ENCODE measurements at places on chromosomes 1 and 21.

- DNase-seq: peak; percentile 57
Measured at GRCh38 chr1:160830321-160831153, 32.1 kb downstream of the CD244 start.

DNA sequence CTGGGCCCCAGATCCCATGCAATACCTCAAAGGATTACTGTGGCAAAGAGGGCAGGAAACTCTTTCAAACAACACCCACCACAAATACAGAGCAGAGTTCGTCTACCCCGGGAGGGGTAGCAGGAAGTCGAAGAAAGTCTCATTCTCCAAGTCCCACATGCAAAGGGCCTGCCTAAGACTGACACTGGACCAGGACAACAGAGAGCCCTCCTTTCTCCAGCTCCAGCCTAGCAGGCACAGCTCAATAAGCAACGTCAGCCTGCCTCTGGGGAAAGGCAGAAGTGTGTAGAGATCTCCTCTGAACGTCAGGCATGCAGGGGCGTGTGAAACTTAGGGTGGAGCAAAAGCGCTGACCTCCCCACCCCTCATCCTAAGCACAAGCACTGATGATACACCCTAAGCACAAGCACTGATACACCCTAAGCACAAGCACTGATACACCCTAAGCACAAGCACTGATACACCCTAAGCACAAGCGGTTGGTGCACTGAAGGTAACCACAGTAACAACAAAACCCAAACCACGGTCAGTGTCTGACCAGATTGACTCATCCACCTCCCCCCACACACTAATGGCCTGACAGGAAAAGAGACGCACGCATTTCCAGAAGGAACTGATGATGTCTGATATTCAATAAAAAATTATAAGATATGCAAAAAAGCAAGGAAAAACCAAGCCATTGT, 1.3 kb downstream of the KRTAP12-3 start:
- no peak for DNase-seq

GRCh38 chr1:20660847-20661206, 342 bp downstream of the DDOST start:
- DNase-seq: no peak

DNA sequence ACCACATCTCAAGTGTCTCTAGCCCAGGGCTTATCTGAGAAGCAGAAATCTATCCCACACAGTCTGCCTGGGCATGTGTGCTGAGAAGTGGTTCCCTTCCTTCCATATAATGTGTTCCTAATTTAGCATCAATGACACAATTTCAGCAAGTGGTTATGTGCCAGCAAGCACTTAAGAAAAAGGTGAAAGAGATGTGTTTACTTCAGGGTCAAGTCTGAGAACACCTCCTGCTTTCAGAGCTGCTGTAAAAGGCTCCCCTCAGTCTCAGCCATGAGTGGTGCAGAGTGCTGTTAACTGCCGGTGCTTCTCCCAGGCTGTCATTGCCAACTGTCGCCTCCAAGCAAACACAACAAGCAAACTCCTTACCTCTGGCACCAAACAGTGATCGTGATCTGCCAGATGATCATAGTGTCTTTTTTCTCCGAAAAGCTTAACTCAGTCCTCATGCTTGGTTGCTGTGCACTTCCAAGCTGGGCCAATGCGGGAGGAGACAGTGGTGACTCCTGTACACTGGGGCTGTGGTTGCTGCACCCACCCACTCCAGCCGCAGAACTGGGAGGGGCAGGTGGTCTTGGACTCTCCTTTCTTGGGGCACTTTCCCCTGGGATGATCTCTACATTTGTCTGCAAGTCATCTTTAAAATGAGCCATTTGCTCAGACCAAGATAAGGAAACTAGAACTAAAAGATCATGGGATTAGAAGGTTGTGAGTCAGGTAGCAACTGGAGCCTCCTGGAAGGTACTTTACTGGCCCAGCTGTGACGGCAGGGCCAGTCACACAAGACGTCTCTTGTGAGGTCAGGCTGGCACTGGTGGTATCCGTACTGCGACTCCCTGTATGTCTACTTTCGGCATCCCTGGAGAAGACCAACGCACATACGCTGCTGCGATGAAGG, 32.4 kb downstream of the ATP1A1 start:
- no peak for DNase-seq
